ENCODE measurements at places on chromosomes 13 and 19.
A peak's percentile ranks its signal among the peaks of the same experiment; 100 is the strongest.

DNA sequence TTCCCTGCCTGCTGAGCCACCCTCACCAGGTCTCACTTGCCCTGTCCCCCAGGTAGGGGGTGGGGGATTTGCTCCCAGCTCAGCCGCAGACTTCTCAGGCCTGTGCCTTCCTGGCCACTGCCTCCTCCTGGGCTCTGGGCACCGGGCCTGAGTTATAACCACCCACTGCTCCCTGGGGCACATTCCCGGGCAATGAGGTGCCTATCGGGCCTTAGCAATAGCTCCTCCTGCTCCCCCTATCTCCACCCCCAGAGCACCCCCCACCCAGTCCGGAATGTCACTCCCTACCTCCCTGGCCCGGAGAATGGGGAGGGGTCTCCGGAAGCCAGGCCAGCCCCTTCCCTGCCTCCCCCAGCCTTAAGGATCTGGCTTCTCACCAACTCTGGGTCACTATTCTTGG lies at the start of gene KLK5:
Gene KLK5 (minus strand): TSS at position 129 of the 400 bp plus-strand sequence. CDS start 381 bp downstream, outside the sequence.
- no peak for DNase-seq

GRCh38 chr19:56877069-56877715 lies 36.7 kb upstream of the PEG3 start:
- no peak for DNase-seq

GRCh38 chr13:98246538-98247172 lies 69.6 kb upstream of the RNF113B start:
- no peak for DNase-seq

GRCh38 chr19:48044561-48044960 lies 682 bp upstream of the CABP5 start:
- no peak for DNase-seq

- DNase-seq, result no peak
These were observed 86.5 kb downstream of the IPO5 start for GRCh38 chr13:98039964-98040363.

- no peak for DNase-seq
These were observed 174.4 kb downstream of the DCT start for GRCh38 chr13:94305033-94305432.

DNA sequence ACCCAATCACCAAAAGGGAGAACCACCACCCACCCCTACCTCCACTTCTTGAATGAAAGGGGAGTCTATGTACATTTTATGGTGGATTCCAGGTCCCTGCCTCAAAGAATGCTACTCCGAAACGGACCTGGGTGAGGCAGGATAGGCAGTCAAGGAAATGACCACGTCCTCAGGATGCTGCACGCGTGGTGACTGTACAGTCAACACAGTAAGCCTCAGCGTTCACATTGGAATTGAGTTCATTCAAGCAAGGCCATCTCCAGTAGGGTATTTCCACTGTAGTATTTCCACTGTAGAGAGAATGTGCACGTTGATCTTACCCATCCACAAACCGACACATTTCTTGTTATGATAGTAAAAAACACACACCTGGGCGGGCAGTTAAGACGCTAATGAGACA lies 16.9 kb downstream of the ZSCAN5C start:
- DNase-seq, result no peak

GRCh38 chr13:21777813-21778212 lies 106.9 kb downstream of the FGF9 start:
- DNase-seq, result no peak

- no peak for DNase-seq
These were observed 553.4 kb upstream of the KLF12 start for GRCh38 chr13:74687442-74688182.

DNA sequence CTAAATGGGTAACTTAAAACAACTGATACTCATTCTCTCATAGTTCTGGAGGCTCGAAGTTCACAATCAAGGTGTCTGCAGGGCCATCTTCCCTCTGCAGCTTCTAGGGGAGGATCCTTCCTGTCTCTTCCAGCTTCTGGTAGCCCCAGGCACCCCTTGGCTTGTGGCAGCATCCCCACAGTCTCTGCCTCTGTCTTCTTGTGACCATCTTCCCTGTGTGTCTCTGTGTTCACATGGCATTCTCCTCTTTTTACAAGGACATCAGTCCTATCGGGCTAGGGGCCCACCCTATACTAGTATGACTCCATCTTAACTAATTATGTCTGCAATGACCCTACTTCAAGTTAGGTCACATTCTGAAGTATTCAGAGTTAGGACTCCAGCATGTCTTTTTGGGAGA lies 73.5 kb downstream of the ANKRD10 start:
- DNase-seq, result no peak

- DNase-seq, result no peak
These were observed 40.7 kb upstream of the NDUFS7 start for GRCh38 chr19:1343041-1343440.

GRCh38 chr19:45508861-45509691 lies 1.8 kb downstream of the VASP start:
- DNase-seq, result peak; percentile 66

GRCh38 chr13:79659121-79659521 lies 178.2 kb downstream of the NDFIP2 start:
- peak; percentile 65 for DNase-seq

DNA sequence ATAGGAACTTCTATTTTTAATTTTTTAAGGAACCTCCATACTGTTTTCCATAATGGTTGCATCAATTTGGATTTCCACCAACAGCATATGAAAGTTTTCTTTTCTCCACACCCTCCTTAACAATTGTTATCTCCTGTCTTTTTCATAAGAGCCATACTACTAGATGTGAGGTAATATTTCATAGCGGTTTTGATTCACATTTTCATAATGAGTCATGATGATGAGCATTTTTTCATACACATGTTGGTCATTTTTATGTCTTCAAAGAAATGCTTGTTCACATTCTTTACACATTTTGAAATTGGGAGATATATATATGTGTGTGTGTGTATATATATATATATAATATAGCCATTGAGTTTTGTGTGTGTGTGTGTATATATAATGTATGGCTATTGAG lies 420.3 kb upstream of the PCDH9 start:
- peak; percentile 18 for DNase-seq

DNA sequence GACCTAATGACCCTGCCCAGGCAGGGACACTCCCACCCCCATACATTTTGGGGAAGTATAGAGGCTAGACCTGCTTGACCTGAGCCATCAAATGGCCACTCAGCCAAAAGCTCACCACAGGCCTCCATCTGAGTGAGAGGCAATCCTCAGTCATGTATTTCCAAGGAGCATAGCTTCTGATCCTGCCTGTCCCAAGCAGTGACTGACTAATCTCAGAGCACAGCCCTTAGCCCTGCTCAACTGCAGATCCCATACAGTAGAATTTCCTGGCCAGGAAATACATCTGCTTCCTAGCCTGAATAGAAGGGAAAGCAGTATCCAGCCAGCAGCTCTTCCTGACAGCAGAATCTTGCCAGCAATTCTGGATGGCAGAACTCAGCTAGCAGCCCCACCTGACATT lies 880.6 kb upstream of the GPC6 start:
- no peak for DNase-seq

- DNase-seq, result no peak
These were observed 102.6 kb downstream of the DOCK9 start for GRCh38 chr13:98875146-98875729.

- peak; percentile 26 for DNase-seq
These were observed 383.7 kb downstream of the DIAPH3 start for GRCh38 chr13:59780058-59780457.

DNA sequence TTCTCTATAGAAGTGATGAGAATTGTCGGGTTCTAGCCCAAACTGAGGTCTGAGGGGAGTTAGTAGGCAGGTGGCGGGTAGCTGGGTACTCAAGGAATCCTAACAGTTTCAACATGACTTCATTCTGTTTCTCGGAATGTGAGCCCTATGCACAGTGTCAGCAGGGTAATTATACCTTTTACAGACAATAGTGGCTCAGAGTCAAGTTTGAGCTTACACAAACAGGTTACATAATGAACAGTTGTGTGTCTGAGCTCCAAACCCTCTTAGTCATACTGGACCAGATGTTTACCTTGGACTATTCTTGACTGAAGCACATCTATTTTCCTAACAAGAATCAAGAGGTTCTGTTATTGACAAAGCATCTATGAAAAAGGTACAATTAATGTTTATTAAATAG lies 1066.7 kb upstream of the PCDH20 start:
- no peak for DNase-seq

DNA sequence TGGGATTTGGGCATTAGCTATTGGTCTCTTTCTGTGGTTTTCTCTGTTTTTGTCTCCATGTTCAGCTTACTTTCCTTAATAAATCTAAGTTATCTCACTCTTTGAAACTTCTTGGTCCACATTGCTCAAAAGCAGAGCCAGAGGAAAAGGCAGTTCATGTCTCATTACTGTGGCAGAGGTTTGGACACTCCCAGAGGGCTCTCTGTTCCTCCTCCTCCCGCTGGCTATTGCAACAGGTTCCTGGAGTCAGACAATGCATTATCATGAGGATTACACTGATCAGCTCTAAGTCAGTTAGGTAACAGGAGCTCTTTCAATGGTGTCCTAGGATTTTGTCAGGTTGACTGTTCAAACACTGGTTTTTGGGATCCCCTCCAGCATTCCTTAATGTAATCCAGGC lies 298.8 kb downstream of the NDFIP2 start:
- peak; percentile 53 for DNase-seq

All from fibroblast of upper back skin (primary cell).